ENCODE measurements at places on chromosomes 11 and 22.

DNA sequence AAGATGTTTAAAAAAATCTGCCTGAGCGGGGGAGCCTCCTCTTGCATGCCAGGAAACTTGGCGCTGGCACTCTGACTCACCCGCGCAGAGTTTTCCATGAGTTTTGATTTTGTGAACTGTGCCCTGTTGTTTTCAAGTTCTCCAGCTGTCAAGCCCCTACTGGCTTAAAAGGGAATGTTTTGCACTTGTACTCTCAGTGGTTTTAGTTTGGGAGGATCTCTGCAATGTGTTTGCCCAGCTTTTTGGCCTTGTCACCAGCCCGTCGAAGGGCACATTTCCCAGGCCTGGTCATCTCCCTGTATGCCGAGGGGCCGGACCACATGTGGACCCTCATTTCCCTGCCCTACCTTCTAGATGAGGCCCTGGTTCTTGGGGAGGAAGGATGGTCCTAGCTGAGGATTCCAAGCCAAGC, 12.2 kb downstream of the MRGPRF start:
- DNase-seq: no peak

- DNase-seq: no peak
Measured at GRCh38 chr11:65546217-65546958, 11.8 kb downstream of the LTBP3 start.

DNA sequence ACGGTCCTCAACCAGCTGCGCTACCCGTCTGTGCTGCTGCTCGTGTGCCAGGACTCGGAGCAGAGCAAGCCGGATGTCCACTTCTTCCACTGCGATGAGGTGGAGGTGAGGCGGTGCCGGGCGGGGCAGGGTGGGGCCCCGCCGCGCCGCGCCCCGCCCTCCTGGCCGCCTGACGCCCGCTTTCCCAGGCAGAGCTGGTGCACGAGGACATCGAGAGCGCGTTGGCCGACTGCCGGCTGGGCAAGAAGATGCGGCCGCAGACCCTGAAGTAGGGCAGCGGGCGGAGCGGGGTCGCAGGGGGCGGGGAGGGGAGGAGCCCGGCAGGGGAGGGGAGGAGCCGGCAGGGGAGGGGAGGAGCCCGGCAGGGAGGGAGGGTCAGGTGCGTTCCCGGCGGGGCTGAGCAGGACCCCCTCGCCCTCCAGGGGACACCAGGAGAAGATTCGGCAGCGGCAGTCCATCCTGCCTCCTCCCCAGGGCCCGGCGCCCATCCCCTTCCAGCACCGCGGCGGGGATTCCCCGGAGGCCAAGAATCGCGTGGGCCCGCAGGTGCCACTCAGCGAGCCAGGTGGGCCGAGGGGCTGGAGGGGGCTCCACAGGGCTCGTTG, 14.7 kb downstream of the EPS8L2 start:
- no peak for DNase-seq

DNA sequence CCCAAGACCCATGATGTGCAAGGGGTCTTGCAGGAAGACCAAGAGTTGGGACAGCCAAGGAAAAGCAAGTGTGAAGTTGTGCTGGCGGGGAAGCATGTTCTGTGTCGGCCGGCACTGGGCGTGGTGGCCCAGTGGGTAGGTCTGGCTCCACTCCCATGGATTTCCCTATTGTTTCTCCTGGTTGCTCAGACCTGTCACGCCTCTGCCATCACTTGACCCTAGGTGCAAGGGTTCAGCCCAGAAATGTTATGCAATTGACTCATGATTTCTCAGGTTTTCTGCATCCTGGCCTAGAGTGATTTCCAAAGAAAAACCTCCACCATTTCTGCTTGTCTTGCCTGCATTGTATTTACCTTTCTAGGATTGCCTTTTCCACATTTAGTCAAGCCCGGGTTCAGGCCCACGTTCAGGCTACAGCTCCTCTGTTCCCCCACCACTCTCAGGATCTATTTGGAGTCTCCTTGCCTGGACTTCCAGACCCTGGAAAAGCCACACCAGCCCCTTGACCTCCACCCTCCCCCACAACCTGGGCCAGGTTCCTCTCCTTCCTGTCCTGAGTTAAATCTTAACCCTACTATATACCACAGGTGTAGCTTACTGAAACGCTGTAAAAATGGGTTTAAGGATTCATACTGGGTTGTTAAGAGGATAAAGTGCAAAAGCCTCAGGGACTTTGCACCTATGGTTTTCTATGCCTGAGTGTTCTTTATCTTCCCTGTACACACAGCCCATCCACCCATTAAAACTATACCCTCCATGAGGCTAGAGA, 17.5 kb upstream of the FOLR1 start:
- no peak for DNase-seq

GRCh38 chr22:49240472-49240871, 587.2 kb downstream of the BRD1 start:
- DNase-seq: no peak

GRCh38 chr11:18699848-18700261, 1.3 kb downstream of the TMEM86A start:
- no peak for DNase-seq

- no peak for DNase-seq
Measured at GRCh38 chr22:42217019-42217751, 53.3 kb downstream of the TCF20 start.

GRCh38 chr22:42347281-42347824, 76.9 kb upstream of the TCF20 start:
- DNase-seq: no peak

GRCh38 chr22:19147195-19147780, 2.8 kb downstream of the GSC2 start:
- no peak for DNase-seq

DNA sequence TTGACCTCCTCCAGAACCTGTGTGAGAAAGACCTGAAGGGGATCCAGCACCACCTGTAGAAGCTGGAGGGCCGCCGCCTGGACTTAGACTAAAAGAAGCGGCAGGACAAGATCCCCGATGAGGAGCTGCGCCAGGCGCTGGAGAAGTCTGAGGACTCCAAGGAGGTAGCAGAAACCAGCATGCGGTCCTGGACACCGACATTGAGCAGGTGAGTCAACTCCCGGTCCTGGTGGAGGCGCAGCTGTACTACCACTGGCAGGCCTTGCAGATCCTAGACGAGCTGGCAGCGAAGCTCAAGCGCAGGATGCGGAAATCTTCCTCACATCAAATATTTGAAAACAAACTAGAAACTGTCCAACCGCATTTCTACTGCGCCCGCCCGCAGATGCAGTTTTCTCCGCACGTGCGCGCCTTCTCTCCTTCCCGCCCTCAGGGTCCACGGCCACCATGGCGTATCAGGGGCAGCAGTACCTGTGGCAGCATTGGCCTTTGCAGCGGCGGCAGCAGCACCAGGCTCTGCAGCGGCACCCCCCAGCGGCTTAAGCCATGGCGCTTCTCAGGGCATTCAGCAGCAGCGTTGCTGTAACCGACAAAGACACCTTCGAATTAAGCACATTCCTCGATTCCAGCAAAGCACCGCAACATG, 10.2 kb downstream of the CLDN25 start:
- no peak for DNase-seq

GRCh38 chr11:134120143-134120850, 51.4 kb downstream of the JAM3 start:
- DNase-seq: no peak

DNA sequence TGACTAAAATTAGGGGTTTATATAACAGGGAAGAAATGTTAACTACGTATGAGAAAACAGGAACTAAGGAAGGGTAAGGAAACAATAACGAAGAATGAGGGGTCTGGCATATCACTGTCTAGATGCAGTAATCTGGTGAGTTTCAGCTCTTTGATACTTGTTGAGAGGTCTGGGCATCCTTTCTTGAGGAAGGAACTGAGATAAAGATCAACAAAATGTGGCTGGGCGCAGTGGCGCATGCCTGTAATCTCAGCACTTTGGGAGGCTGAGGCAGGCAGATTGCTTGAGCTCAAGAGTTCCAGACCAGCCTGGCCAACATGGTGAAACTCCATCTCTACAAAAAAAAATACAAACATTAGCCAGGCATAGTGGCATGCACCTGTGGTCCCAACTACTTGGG, 2.7 kb downstream of the DCDC1 start:
- DNase-seq: no peak

GRCh38 chr22:20463324-20464095, 25.9 kb upstream of the SCARF2 start:
- no peak for DNase-seq

GRCh38 chr11:71396548-71397123, 51.6 kb downstream of the DHCR7 start:
- no peak for DNase-seq

- no peak for DNase-seq
Measured at GRCh38 chr11:132125988-132126871, 755.8 kb downstream of the NTM start.

DNA sequence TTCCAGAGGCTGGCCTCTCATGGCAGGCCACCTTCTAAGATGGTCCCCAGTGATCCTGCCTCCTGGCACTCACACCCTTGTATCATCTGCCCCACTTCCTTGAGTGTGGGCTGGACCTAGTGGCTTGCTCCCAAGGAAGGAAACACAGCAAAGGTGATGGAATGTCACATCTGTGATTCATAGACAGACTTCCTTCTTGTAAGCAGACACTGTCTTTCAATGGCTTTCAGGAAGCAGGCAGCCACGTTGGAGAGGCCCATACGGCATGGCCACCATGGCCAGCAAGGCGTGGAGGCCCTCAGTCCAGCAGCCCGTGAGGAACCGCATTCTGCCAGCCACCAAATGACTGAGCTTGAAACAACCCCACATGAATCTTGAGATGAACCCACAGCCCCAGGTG, 11.3 kb downstream of the LMO1 start:
- DNase-seq: no peak
